ENCODE measurements at places on chromosomes 3 and 15.

GRCh38 chr15:40498418-40498817 lies 27.6 kb downstream of the CHST14 start:
- DNase-seq, result no peak

- no peak for DNase-seq
These were observed 57.9 kb downstream of the STT3B start for GRCh38 chr3:31590650-31591049.

- DNase-seq, result no peak
These were observed 26.9 kb downstream of the NEK10 start for GRCh38 chr3:27342267-27342666.

DNA sequence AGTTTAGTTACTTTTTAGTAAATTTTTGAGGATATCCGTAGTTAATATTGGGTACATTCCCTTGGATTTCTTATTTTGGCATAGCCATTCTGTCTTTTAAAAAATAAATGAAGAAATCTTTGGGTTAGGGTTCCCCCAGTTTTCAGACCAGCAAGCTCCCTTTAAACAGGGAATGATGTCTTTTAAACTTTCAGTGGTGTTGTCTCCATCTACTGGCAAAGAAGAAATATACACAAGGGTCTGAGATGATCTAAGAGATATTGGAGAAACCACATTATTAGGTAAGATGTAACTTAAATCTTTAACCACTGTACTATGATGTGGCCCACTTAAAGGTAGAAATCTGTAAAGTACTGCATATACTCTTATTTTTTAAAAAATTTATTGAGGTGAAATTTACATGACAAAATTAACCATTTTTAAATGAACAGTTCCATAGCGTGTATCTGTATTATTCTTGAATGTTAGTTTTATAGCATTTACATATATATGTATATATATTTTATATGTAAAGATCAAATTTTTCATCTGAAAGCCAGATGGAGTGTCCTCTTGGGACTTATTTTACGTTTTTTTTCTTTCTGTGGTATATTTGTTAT lies 35.1 kb upstream of the EIF3J start:
- DNase-seq, result no peak

DNA sequence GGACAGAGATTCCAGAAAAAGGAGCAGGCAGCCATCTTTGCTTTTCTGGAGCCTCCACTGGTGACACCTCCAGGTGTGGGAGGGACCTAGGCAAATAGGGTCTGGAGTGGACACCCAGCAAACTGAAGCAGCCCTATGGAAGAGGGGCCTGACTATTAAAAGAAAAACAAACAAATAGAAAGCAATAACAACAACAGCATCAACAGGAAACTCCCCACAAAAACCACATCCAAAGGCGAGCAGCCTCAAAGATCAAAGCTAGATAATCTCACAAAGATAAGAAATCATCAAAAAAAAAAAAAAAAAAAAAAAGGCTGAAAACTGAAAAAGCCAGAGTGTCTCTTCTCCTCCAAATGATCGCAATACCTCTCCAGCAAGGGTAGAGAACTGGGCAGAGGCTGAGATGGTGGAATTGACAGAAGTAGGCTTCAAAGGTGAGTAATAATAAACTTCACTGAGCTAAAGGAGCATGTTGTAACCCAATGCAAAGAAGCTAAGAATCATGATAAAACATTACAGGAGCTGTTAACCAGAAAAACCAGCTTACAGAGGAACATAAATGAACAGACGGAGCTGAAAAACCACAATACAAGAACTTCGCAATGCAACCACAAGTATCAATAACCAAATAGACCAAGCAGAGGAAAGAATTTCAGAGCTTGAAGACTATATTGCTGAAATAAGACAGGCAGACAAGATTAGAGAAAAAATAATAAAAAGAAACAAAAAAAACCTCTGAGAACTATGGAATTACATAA lies 225.4 kb downstream of the CTNNB1 start:
- no peak for DNase-seq

- DNase-seq, result no peak
These were observed 159.4 kb downstream of the SI start for GRCh38 chr3:164918905-164919304.

DNA sequence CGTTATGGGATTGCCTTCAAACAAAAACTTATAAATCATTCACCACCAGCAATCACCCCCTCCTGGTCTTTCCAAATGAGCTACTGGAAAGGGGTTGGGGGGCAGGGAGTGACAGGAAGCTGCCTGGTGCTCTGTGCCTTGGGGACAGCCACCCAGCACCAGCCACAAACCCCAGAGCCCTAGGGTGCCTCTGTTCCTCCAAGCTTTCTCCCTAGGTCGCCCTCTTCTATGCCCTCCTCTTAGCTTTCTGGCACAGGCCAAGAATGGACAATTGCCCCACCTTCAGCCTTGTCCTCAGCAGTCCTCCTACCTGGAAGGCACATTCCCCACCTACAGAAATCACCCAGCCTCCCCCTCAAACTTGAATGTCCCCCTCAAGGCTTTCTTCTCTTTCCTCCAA lies 3.3 kb downstream of the OXTR start:
- no peak for DNase-seq

- no peak for DNase-seq
These were observed 8.5 kb downstream of the UQCC5 start for GRCh38 chr3:52544937-52545336.

DNA sequence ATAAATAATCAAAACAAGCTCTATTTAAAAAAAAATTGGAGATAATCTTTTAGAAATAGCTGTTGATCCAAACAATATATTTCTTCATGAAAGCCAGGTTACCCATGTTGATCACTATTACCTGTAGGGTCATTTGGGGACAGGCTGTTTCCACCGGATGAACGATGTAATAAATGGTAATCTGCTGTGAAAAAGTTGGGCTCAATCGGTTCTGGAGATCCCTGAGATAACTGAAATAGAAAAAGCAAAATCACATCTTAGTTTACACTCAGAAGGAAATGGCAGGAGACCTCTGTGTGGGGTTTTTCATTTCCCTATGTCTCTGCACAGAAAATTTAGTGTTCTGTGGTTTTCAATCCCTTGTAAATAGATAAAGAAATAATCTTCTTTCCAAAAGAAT lies 249.5 kb downstream of the NEK10 start:
- DNase-seq, result no peak

DNA sequence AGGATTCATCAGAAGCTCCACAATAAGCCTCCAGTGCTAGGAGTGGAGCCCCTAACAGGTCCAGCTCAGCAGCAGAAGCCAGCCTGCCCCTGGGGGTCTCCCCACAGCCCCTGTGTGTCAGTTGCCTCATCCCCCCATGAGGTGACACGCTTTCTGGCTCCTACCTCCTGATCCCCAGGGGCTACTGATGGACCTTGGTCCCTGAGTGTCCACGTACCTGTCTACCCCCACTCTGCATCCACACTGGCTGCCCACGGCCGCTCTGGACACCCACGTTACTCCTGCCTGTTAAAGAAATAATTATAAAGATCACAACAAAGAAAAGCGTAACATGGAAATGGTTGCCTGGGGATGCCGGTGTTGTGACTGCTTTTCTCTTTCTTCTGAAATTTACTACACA lies 143.1 kb downstream of the CHSY1 start:
- DNase-seq, result no peak

- peak; percentile 54 for DNase-seq
These were observed 547 bp downstream of the NUP210 start for GRCh38 chr3:13419505-13420044.

- DNase-seq, result no peak
These were observed 43.5 kb downstream of the KY start for GRCh38 chr3:134607054-134608022.

DNA sequence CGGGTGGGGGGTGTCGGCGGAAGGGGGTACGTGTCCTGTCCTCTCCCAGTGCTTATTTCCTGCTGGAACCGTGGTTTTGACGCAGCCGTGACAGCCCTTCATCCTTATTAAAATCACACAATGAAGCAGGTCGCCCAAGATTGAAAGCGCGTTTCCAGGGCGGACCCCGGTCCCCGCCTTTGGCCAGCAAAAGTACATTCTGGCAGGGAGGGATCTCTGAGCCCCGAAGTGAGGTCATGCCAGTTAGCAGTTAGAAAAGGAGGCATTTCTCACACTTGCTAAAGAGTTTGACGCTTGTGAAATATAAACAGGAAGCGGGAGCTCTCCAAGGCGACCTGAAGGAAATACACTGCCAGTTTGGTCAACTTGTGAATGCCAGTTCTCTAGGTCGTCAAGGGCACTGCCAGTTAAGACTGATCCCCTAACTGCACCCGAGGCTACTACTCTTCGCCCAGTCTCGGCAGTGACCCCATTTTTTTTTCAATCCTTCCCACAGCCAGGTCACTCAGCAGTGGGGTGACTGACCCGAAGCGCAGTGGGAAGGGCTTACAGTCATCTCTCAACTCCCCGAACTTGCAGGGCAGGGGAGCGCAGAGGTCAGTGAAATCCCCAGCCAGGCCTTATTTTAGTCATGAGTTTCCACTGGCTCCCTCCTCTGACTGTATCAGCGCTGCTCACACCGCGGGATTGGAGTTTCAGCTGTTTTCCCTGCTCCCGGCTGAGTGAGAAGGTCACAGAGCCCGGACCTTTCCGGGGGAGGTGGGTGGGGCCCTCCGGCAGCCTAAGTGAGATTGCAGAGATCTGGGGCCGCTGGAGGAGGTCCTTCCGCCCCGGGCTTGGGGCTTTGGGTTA lies 2.0 kb upstream of the BHLHE40 start:
- DNase-seq, result peak; percentile 44

- DNase-seq, result no peak
These were observed 988.0 kb downstream of the SQOR start for GRCh38 chr15:46622851-46623250.

DNA sequence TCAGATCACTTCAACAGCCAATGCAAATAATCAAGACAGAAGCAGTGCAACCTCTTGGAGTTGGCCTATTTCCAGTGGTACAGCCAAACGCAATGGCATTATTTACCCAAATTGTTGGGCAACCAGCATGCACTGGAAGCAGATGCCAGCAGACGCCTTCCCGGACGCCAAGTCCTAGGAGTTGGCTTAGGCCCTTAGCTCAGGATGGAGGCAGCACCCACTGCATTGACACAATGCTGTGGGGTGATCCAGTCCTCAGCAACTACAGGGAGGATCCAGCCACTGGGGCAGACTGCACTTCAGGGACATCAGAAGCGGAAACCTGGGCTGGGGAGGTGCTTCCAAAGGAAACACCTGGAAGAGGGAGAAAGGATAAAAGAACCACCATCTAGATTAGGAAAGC lies 290.4 kb downstream of the FAM43A start:
- DNase-seq, result no peak

DNA sequence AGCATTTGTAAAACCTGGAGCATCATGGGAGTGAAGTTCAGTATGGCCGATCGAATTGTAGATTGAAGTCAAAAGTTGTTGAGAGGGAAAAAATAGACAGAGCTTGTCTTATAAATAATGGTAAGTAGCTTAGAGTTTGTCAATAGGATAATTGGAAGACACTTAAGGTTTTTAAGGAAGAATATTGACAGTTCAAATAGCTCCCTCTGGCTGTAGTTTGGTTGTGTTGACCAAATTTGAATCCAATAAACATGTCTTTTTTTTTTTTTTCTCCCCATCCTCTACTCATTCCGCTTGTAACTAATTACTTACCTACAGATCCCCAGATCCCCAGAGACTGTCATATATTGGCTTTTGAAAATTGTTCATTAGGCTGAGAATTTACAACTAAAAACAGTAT lies 677.0 kb downstream of the AGBL1 start:
- no peak for DNase-seq

GRCh38 chr3:49351521-49352011 lies 6.6 kb downstream of the GPX1 start:
- no peak for DNase-seq

DNA sequence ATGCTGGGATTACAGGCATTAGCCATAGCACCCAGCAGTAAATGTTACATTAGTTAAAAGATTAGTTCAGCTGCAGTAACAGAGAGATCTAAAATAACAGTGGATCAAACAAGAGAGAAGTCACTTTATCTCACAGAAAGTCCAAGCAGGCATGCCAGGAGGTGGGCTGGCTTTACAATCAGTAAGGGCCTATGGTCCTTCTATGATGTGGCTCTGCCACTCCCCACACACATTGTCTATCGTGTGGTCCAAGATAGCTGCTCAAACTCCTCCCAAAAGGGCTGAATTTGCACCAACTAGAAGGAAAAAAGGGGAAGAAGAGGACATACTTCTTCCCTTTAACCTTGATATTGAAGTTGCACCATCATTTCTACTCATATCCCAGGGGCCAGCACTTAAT lies 4.6 kb upstream of the RUVBL1 start:
- DNase-seq, result no peak

DNA sequence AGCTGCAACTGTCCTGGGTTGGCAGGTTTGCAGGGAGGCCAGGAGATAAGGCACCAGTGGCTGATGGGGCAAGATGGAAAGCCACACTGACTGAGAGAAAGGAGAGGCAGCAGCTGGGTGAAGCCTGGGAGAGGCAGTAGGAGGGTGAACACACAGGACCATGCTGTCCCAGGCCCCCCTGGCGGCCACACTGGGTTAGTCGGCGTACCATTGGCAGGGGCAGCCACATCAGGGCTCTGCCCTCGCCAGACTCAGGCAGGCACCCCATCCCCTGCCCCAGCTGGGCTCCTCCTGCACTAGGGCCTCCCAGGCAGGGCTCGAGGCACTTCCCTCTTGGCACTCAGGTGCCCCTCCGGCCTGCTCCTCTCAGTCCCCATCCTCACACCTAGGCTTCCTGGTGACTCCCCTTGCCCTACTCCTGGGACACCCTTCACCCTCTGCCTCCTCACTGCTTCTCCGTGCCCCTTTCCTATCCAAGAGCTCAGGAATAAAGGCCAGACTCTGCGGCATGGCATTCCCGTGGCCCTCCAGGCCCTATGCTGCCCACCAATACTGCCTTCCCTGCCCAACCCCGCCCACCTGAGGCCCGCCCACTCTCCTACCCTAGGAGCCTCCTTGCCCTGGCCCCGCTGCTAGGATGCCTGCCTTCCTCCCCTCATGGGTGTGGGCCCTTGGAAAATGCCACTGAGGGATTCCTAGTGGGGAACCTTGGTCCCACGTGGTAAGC lies 28.7 kb upstream of the DUSP7 start:
- DNase-seq, result no peak

- no peak for DNase-seq
These were observed 42.9 kb downstream of the MYO1E start for GRCh38 chr15:59329570-59330350.

- no peak for DNase-seq
These were observed 76.9 kb downstream of the SAMMSON start for GRCh38 chr3:70076396-70076795.

DNA sequence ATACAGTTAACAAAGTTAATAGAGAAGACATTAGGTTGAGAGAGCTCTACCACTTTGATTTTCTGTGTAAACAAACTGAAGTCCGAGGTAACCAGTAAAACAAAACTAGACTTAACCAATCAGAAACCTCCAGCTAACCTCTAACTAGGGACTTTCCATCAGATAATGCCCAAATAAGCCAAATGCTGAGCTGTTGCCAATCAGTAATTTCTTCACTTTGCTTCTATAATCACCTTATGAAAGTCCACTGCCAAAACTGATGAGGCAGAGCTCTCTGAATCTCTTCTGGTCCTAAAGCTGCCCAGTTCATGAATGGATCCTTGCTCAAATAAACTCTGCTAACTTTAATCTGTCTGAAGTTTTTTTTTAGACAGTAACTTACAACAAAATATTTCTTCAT lies 448.0 kb upstream of the NECTIN3 start:
- no peak for DNase-seq

- no peak for DNase-seq
These were observed 53.3 kb downstream of the GJD2 start for GRCh38 chr15:34701536-34701935.

All from stimulated activated CD4-positive, alpha-beta T cell treated with anti-CD3 and anti-CD28 coated beads, Interleukin-12 subunit alpha, Interleukin-12 subunit beta, amount 100 ng/mL, for 4 hours (primary cell).